ENCODE measurements at places on chromosomes 7 and 10.
A peak's percentile ranks its signal among the peaks of the same experiment; 100 is the strongest.

- no peak for DNase-seq
Measured at GRCh38 chr7:12554351-12554750, 16.2 kb upstream of the SCIN start.

DNA sequence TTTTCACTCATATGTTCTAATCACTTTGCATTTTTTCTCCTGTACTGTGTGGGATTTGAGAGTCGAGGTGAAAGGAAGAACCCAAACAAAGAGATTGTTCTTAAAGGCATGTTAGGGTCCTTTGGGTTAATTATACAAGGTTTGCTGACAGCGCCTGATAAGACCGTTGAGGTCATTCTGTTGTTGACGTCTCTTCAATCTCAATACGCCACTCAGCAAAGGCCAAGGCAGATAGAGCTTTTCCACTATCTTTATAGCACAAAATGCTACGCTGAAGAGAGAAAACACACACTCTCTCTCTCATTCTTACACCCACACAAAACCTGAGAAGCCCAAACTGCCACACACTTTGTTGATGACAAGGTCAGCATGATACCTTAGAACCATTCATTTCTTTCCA lies 228.7 kb downstream of the CNTNAP2 start:
- peak; percentile 13 for DNase-seq

DNA sequence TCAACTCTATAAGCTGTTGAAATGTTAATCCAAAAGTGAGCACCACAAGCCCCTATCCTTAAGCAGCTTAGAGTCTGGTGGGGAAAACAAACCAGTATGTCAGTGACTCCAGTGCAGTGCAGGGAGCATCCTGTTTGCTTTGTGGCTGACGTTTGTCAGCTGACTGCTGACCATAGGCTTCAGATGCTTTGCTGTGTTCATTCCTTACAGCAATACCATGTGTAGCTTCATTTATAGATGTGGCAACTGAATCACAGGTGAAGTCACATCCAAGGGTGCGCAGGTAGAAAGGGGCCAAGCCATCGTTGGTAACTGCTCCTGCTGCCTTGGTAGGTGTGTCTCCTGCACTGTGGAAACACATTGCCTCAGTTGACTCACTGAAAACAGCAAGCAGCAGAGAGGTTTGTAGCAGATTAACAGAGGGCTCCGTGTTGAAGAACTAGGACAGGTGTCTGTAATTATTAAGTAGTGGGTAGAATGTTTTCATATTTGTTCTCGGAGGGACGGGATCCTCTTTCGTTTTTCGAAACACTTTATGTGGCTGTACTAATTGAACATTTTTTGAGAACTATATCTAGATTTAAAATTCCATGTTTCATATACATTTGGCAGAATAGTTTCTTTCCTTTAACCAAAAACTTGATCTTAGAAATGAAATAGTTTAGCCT lies 2.0 kb downstream of the INSIG1 start:
- no peak for DNase-seq

GRCh38 chr7:37908221-37908788 lies 8.3 kb downstream of the SFRP4 start:
- peak; percentile 40 for DNase-seq
